ENCODE measurements at places on chromosomes 1 and 21.

GRCh38 chr1:62286786-62287224 is 32.4 kb downstream of the KANK4 start:
- DNase-seq, result peak; percentile 26

- peak; percentile 44 for DNase-seq
Measured at GRCh38 chr1:164602480-164603093, 43.6 kb downstream of the PBX1 start.

- DNase-seq, result peak; percentile 36
Measured at GRCh38 chr1:242745079-242745478, 220.6 kb upstream of the PLD5 start.

DNA sequence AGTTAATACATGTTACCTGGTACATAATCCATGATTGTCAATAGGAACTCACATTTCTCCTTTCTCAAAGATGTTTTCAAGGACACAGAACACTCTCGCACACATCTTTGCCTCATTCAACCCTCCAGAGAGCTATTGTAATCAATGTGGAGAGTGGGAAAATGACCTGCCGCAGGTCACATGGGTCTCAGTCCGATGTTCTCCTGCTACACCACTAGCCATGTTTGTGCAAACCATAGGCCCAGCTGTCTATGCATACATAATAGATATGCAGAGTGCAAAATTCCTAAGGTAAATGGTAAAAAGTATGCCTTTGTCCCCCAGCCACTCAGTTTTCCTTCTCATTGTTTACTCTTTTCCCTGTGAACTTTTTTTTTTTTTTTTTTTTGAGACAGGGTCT is 89.2 kb downstream of the ADSS2 start:
- DNase-seq, result no peak

GRCh38 chr1:23806280-23806679 is 5.7 kb upstream of the GALE start:
- DNase-seq, result no peak

GRCh38 chr1:228650141-228650540 is 85.1 kb upstream of the RHOU start:
- DNase-seq, result no peak

- DNase-seq, result peak; percentile 18
Measured at GRCh38 chr1:155858800-155859233, 550 bp upstream of the SYT11 start.

- no peak for DNase-seq
Measured at GRCh38 chr1:89351597-89352311, 12.1 kb upstream of the GBP6 start.

- DNase-seq, result no peak
Measured at GRCh38 chr1:21184276-21184675, 7.6 kb upstream of the EIF4G3 start.

DNA sequence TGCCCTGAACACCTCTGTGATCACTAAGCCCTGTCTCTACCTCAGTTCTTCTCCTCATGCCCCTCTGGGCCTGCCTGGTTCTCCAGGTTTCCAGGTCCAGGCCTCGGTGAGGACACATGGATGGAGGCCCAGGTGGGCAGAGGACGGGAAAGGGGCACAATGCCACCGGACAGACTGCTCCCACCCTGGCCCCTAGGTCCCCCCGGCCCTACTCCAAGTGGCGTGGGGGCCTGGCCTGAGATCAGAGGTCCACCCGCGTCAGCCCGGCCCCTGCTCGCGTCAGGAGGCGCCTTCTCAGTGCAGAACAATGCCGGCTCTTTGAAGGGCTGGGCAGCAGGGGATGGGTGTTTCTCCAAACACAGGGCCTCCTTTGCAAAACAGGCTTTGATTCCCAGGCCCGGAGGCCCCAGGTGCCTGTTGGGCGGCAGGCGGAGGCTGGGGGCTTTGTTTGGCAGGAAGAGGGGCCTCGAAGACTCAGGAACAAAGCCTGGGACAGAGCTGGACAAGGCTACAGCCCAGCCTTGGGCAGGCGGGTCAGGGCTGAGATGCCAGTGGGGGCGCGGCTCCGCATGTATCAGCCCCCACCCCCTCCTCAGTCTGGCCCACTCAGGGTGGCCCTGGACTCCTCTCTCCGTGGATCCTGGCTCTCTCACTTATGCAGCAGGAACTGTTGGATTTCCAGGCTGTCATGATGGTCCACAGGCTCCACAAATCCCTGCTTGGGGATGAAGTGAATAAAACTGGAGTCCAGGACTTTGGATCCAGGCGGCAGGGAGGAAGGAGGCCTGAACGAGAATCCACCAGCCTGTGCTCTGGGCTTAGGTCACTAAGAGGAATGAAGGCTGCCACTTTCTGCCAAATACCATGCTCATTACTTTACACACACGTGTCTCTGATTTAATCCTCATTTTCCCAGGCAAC is 77.4 kb upstream of the SLC2A1 start:
- no peak for DNase-seq

GRCh38 chr21:42532466-42533181 is 19.0 kb downstream of the SLC37A1 start:
- no peak for DNase-seq

DNA sequence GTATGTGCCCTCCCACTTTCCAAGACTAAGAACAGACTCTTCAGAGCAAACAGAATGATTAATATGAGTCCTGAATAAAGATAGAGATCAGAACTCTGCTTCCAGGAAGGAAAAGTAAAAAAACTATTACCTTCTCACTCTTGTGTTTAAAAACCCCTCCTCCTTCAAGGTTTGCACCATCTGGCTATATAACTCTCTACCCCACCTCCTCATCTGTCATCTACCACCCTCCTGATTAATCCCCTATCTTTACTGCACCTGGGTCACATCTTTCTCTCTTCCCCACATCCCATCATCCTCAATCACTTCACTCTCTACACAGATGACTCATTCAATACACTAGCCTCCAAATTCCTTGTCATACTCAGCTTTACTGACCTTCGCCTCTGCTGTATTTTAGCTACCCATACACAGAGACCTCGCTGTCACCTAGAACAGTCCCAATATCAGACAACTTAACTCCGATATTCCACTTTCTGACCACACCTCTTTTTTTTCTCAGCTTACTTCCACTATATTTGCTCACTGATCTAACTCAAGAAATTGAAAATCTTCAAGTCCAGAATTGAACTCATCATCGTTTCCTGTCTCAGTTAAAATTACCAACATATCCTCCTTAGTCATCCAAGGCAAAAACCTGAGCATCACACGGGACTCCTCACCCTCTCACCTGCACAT is 3.7 kb downstream of the SCMH1 start:
- DNase-seq, result peak; percentile 46

- DNase-seq, result no peak
Measured at GRCh38 chr1:221289103-221289502, 409.9 kb downstream of the HLX start.

DNA sequence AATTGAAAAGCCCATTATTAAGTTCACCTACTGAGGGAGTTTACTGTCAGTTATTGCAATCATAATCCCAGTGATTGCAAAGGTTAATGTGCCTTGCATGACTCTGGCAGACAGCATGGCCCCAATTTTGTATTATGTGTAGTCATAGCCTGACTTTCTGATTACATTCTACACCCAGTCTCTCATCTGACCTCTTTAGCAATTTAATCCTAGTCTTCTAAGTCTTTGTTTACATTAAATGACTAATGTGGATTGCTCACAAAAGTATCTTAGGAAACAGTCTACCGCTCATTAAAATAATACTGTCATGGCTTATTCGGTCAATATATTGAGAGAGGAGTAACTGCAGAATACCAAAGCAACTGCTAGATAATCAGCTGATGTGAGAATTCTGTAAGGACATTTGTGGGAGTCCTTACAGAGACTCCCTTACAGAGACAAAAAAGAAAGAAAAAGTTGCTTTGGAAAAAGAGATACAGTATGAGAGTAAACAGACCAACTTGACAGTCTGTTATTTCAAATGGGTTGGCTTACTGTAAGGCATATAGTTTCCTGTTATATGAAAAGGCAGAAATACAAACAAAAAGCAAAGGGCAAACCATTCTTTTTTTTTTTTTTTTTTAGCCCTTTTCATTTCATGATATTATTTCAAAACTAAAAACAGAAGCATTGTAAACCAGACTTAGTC is 42.8 kb downstream of the SMG7 start:
- DNase-seq, result no peak

DNA sequence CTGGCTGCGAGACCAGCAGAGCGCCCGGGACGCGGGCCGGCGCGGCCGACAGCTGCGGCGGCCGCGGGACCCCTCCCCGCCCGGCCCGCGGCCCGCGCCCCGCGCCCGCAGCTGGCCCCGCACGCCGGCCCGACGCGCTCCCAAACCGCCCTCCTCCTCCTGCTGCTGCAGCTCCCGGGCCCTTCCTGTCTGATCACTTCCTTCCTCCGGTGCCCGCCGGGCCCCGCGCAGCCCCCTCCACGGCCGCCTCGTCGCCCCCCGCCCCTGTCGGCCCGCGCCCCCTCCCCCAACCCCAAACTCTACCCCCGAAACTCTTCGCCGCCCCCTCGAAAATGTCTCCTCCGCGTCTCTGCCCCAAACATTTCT is 594 bp downstream of the LUZP1 start:
- DNase-seq, result peak; percentile 47

- DNase-seq, result no peak
Measured at GRCh38 chr1:201180901-201181300, 9.7 kb upstream of the IGFN1 start.

DNA sequence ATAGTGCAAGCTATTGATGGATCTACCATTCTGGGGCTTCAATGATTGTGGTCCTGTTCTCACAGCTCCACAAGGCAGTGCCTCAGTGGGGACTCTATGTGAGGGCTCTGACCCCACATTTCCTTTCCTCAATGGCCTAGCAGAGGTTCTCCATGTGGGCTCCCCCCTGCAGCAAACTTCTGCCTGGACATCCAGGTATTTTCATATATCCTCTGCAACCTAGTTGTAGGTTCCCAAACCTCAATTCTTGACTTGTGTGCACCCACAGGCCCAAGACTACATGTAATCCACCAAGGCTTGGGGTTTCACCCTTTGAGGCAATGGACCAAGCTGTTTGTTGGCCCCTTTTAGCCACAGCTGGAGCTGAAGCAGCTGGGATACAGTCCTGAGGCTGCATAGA is 35.9 kb upstream of the CFHR3 start:
- no peak for DNase-seq

- no peak for DNase-seq
Measured at GRCh38 chr1:14759042-14759818, 160.7 kb downstream of the KAZN start.

- no peak for DNase-seq
Measured at GRCh38 chr1:212451416-212452322, 18.9 kb downstream of the NENF start.

DNA sequence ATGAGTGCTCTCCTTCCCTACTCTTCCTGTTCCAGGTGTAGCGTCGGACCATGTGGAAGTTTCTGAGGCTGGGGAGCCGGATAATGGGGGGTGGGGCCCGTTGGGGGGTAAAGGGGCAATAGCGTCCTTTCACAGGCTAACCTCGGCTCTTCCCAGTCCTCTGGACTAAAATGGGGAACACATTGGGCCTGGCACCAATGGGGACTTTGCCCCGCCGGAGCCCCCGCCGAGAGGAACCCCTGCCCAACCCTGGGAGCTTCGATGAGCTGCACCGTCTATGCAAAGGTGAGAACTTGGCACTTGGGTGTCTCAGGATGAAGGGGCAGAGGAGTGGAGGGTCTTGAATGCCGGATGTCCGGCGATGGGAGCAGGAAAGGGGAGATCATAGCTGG is 456 bp downstream of the TOMM40L start:
- DNase-seq, result no peak

DNA sequence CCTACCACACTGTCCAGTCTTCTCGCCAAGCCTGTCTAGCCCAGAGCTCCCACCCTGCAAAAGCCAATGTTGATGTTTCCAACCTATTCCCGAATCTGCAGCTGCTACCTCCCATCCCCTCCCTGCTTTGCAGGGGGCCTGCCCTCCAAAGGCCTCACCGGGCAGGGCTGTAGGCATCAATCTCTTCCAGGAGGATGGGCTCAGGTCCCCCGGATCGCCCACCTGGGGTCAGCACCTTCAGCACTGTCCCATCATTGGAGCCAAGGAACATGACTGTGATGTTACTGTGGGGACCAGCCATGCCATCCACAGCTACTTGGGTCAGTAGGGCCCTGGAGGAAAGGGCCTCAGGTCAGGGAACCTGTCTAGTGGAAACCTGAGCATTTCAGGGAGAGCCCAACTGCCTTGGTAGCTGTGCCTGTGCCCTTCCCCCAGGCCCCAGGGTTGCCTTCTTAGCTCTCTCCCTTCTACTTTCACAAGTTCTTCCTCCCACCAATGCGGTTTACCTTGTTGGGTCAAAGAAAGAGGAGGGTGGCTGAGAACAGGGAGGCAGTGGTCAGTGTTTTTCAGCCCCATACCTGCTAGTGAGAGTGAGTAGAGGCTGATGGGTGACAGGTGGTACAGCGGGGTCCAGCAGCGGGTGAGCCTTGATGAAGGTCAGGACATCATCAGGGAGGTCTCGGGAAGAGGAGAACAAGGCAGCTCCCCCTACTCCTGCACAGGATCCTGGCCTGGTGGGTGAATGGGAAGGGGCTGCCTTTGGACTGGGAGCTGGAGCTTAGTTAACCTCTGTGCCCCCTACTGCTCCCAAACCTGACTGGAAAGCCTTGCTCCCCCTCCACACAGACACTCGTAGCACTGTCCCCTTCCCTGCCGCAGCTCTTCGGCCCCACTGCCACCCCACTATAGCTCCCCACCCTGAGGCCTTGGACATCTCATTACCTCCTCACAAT is 10.7 kb downstream of the SEMA6C start:
- DNase-seq, result no peak

GRCh38 chr1:235259133-235259778 is 68.7 kb downstream of the ARID4B start:
- DNase-seq, result no peak

Measured in urothelium cell line (cell line).